Lung (tissue), 17 donors: ENCODE measurements at places on chromosomes 2 and 18. TPM values are rescaled to one million over a fixed set of nuclear protein-coding genes. Genes with fewer than 3 reads are reported as not detected.

DNA sequence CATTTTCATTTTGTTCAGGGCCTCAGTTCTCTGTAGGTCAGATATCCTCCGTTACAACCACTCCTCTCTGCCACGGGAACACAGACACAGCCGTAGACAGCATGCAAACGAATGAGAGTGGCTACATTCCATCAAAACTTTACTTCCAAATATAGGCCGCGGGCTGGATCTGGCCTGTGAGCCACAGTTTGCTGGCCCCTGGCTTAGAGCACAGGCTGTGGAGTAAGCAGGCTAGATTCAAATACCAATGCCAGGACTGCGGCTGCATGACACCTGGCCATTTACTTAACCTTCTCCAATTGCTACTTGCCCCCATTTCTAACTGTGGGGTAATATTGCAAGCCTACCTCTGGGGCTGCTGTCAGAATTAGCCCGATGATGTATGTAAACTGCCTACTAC, 325.8 kb upstream of the POU3F3 start:
- no peak for DNase-seq
- H3K36me3 ChIP-seq = no peaks in the 10 kb centered on the region
- no peaks in the 10 kb centered on the region for H3K4me1 ChIP-seq
- H3K27me3 ChIP-seq = no peaks in the 10 kb centered on the region
- H3K27ac ChIP-seq = no peak overlapping the region
- H3K4me3 ChIP-seq = no peak overlapping the region

- no peaks in the 10 kb centered on the region for H3K27me3 ChIP-seq
- no peak overlapping the region for H3K27ac ChIP-seq
- DNase-seq = no peak
- no peaks in the 10 kb centered on the region for H3K4me1 ChIP-seq
- no peak overlapping the region for H3K4me3 ChIP-seq
Measured at GRCh38 chr2:152126664-152127063, 27.8 kb upstream of the CACNB4 start.

DNA sequence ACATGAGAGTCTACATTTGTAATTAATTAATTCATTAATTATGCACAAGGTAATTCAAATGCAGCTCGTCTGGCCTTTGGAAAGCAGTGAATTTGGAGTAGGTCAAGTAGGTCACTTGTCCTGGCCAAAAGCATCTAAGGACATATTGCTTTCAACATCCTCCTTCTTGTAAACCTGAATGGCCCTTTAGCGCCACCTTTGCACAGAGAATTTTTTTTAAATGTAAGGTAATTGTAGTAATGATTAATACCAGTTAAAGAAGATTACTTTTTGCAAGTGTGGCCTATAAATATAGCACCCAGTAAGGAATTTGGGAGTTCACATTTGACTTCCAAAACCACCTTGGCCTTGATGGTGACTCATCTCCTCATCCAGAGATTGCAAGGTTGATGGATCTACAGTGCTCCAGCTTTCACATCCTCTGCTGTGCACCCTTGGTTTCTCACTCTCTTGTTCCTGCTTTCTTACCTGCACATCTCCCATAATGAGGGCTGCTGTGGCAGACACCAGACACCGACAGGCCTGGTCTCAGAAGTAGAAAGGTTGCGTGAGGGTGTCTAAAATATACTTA, 481.7 kb downstream of the TGIF1 start:
- H3K4me3 ChIP-seq = no peak overlapping the region
- no peaks in the 10 kb centered on the region for H3K36me3 ChIP-seq
- no peak for DNase-seq
- no peaks in the 10 kb centered on the region for H3K4me1 ChIP-seq

GRCh38 chr2:105426626-105427292, 27.9 kb upstream of the FHL2 start:
- H3K27ac ChIP-seq = no peak overlapping the region
- H3K4me3 ChIP-seq = no peak overlapping the region
- no peaks in the 10 kb centered on the region for H3K36me3 ChIP-seq
- no peaks in the 10 kb centered on the region for H3K4me1 ChIP-seq

DNA sequence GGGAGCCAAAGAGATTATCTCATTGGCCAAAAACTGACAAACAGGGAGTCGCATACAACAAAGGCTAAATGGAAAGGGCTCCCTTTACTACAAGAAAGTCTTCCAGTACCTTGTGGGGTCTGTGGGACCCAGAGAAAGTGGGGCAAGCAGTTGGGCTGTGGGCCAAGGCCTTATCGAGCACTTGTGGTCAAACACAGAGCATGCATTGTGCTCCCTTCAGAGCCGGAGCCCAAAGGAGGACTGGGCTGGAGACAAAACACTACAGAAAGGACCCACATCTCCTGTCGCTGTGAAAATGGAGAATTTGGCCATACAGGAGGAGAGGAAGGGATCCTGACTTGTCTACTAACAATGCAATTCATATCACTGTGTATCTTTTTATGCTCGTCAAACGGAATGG, 37.1 kb upstream of the SLC1A4 start:
- no peak for DNase-seq
- no peak overlapping the region for H3K27ac ChIP-seq
- no peaks in the 10 kb centered on the region for H3K36me3 ChIP-seq
- H3K4me1 ChIP-seq = no peaks in the 10 kb centered on the region
- no peaks in the 10 kb centered on the region for H3K27me3 ChIP-seq
- no peak overlapping the region for H3K4me3 ChIP-seq

DNA sequence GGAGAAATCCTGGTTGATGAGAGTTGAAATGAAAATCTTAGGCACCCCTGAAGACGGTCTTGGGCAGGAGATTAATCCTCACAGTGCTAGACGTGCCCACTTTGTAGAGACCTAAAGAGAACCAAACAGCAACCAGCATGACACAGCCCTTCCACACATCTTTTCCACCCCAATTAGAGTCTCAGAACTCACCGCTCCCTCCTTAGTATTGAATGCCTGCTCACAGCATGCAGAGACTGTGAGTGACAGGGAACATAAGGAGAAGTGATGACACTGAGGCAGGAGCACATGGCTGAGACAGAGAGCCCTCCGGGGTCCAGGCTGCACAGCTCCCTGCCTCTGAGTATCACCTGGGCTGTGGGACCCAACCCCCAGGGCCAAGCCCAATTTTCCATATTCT, 367.6 kb downstream of the EIPR1 start:
- no peaks in the 10 kb centered on the region for H3K27me3 ChIP-seq
- DNase-seq = no peak
- no peak overlapping the region for H3K27ac ChIP-seq
- H3K4me3 ChIP-seq = no peak overlapping the region
- no peaks in the 10 kb centered on the region for H3K4me1 ChIP-seq

DNA sequence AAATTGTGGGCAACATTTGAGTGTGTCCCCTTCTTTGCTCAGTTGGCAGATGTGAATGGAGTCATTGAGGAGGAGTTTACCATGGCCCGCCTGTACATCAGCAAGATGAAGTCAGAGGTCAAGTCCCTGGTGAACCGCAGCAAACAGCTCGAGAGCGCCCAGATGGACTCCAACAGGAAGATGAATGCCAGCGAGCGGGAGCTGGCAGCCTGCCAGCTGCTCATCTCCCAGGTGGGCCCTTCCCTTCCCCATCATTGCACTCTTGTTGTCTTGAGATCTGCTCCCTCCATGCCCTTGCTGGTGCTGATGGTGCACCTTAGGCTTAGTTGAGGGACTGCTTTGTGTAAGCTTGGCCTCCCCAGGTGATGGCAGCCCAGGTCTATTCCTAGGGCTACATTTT, 47.5 kb upstream of the LYPD6B start:
- no peak overlapping the region for H3K27ac ChIP-seq
- no peaks in the 10 kb centered on the region for H3K27me3 ChIP-seq
- H3K4me1 ChIP-seq = no peaks in the 10 kb centered on the region
- H3K4me3 ChIP-seq = no peak overlapping the region
- DNase-seq = no peak

DNA sequence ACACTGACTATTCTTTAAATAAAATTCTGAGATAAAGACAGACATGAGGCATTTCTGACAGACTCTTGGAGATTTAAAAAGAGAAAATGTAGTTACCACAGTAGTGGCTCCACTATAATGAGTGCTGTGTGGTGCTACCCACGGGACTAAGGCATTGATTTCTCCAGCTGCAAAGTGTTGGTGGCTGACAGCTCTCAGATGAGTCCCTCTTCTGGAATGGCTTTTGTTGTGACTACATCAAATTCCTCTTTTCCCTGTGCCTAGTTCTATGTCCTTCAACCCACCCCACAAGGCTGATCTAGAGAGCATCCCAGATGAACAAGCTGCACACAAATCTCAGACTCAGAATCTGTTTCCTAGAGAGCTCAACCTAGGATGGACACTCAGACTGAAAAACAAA, 884.8 kb upstream of the ZEB2 start:
- H3K4me3 ChIP-seq = no peak overlapping the region
- H3K27me3 ChIP-seq = no peaks in the 10 kb centered on the region
- H3K36me3 ChIP-seq = no peaks in the 10 kb centered on the region
- DNase-seq = no peak
- H3K4me1 ChIP-seq = no peaks in the 10 kb centered on the region

DNA sequence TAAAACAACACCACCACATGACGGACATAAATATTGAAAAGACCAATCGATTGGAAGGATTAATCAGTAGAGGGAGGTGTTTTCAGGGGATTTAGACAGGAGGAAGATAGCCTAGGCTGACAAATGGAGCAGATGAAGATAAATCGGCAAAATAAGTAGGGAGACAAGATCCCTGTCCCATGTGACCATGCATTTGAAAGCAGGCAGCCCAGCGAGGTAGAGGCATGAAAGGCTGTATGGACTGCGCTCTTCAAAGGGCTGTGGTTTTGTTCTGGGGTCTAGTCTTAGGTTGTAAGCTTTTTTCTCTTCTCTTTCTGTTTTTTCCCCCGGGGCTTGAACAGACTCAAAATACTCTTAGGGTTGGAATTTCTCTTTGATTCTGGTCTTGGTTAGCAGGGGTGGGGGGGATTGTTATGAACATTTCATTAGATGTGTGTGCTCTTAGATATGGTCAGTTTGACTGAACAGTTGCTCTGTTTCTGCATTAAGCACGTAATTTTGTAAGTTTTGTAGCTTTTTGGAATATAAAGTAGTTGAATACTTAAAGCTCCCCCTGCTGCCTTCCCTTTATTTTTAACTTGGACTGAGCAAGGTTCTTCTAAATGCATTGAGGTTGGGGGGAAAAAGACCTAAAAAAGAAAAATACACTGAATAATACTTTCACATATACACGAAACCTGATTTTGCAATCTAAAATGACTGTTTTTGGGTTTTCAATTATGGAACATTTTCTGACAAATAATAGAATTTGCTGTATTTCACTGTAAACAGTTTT, 32.2 kb downstream of the ZNF532 start:
- H3K4me3 ChIP-seq = no peak overlapping the region
- peaks cover 14% of the 10 kb centered on the region for H3K4me1 ChIP-seq
- H3K27me3 ChIP-seq = no peaks in the 10 kb centered on the region
- no peak overlapping the region for H3K27ac ChIP-seq
- no peak for DNase-seq

GRCh38 chr2:112255875-112256274, 1.0 kb upstream of the ZC3H8 start:
- no peak for DNase-seq
- H3K27me3 ChIP-seq = no peaks in the 10 kb centered on the region
- H3K27ac ChIP-seq = no peak overlapping the region

- no peak overlapping the region for H3K4me3 ChIP-seq
- DNase-seq = no peak
- no peaks in the 10 kb centered on the region for H3K36me3 ChIP-seq
- H3K27me3 ChIP-seq = no peaks in the 10 kb centered on the region
- H3K4me1 ChIP-seq = no peaks in the 10 kb centered on the region
Measured at GRCh38 chr2:216916956-216917650, 57.2 kb upstream of the TNP1 start.

GRCh38 chr2:226329180-226329579, 470.4 kb downstream of the IRS1 start:
- H3K27ac ChIP-seq = no peak overlapping the region
- peaks cover 1% of the 10 kb centered on the region for H3K4me1 ChIP-seq
- no peak for DNase-seq
- H3K27me3 ChIP-seq = no peaks in the 10 kb centered on the region

GRCh38 chr2:124501575-124502152, 476.6 kb downstream of the CNTNAP5 start:
- DNase-seq = no peak
- H3K27me3 ChIP-seq = no peaks in the 10 kb centered on the region
- H3K36me3 ChIP-seq = no peaks in the 10 kb centered on the region
- no peak overlapping the region for H3K4me3 ChIP-seq

DNA sequence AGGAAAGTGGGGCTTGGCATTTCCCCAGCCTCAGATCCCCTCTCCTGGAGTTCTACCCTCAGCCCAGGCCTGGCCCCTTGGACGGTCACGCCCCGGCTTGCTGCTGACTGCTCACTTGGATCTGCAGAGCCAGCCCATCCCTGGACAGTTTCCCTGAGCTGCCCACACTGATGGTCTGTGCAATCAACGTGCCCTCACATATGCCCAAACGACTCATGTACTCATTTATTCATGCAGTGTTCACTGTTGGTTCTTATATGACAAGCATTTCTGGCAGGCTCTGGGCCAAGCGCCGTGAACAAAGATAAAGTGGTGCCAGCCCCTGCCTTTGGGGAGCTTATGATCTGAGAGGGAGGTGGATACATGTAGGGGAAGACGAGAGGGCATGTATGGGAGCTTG, 20.3 kb upstream of the GLI2 start:
- H3K4me1 ChIP-seq = peaks cover 28% of the 10 kb centered on the region
- H3K27me3 ChIP-seq = no peaks in the 10 kb centered on the region
- no peak overlapping the region for H3K4me3 ChIP-seq
- no peak overlapping the region for H3K27ac ChIP-seq
- peak; percentile 12 for DNase-seq

DNA sequence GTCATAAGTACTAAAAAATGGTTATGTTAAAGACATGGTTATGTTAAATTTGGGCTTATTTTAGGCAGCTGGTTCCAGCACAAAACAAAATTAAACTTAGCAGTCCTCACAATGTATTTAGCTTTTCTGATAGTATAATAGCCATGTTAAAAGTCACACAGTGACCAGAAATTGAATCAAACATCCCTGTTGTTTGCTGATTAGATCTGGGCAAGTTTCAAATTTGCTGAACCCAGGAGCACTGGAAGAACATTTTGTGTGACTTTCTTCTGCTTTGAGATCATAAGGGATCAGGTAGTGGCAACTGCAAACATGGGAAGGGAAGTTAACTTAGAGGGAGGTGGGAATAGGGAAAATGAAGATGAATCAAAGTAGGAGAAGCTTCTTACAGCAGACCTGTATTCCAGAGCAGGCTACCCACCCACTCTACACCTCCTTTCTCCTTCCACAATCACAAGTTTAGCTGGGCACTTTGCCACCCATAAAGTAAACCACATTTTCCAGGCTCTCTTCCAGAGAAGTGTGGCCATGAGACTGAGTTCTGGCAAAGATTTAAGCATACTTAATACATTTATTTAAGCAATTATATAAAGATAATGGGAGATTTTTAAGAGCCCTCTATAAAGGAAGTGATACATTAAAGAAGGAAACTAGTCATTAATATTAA, 616.1 kb upstream of the LRATD1 start:
- no peaks in the 10 kb centered on the region for H3K27me3 ChIP-seq
- H3K4me1 ChIP-seq = no peaks in the 10 kb centered on the region
- H3K36me3 ChIP-seq = no peaks in the 10 kb centered on the region
- H3K27ac ChIP-seq = no peak overlapping the region
- no peak overlapping the region for H3K4me3 ChIP-seq

The CENPA gene
- 1.5 TPM for total RNA-seq

The TSN gene
- total RNA-seq = 53.8 TPM

The TMEFF2 gene
- total RNA-seq = not detected

The STAT4 gene
- 4.6 TPM for total RNA-seq

The C2orf80 gene
- total RNA-seq = 0.25 TPM

The CHAC2 gene
- 4.0 TPM for total RNA-seq

The HOXD11 gene
- not detected for total RNA-seq

The SP9 gene
- not detected for total RNA-seq

The ATG16L1 gene
- 37.0 TPM for total RNA-seq
